ENCODE measurements at places on chromosomes 16 and 17.

- DNase-seq = no peak
Measured at GRCh38 chr16:3155972-3156371, 21.1 kb downstream of the ZNF213 start.

GRCh38 chr17:45951403-45951802 lies 47.6 kb upstream of the STH start:
- DNase-seq = no peak

DNA sequence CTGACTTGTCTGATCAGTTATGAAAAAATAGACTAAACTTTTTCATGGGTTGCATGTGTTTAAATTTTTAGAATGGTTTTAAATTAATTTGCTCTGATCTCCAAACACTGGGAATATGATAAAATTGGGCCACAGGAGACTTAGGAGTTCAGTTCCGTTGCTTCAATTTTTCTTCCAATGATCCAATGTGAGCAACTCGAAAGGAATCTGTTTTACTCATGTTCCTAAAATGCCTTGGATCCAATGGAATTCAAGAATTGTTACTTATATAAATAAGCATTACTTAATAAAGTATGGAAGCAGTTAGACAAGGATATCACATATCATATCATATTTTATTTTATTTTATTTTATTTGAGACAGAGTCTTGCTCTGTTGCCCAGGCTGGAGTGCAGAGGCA lies 56.0 kb upstream of the NACA2 start:
- peak; percentile 85 for DNase-seq

GRCh38 chr17:74404218-74404617 lies 27.7 kb upstream of the GPRC5C start:
- no peak for DNase-seq

DNA sequence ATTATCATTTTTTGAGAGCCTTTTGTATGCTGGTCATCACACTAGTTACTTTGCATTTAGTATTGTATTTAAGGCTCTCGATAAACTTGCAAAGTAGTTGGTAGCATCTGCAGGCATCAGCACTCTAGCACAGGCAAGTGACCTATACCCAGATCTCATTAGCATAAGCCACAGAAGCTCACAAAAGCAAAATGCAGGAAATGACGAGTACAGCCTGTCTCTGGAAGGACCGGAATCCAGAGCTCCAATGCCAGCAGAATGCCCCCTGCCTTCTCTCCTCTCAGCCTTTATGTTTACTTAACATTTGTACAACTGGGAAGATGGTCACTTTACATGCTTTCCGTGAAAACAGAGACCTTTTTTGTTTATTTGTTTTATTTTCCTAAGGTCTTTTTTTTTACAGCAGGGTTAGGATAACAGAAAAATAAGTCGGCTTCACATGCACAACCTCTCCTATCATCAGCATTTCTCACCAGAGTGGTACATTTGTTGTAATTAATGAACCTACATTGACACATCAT lies 45.4 kb upstream of the MYOCD start:
- DNase-seq = peak; percentile 66

- DNase-seq = no peak
Measured at GRCh38 chr17:34725725-34726124, 146.3 kb downstream of the TMEM132E start.

GRCh38 chr17:57422574-57423164 lies 166.3 kb downstream of the MSI2 start:
- DNase-seq = peak; percentile 48

- no peak for DNase-seq
Measured at GRCh38 chr17:11252146-11252545, 11.1 kb downstream of the SHISA6 start.

DNA sequence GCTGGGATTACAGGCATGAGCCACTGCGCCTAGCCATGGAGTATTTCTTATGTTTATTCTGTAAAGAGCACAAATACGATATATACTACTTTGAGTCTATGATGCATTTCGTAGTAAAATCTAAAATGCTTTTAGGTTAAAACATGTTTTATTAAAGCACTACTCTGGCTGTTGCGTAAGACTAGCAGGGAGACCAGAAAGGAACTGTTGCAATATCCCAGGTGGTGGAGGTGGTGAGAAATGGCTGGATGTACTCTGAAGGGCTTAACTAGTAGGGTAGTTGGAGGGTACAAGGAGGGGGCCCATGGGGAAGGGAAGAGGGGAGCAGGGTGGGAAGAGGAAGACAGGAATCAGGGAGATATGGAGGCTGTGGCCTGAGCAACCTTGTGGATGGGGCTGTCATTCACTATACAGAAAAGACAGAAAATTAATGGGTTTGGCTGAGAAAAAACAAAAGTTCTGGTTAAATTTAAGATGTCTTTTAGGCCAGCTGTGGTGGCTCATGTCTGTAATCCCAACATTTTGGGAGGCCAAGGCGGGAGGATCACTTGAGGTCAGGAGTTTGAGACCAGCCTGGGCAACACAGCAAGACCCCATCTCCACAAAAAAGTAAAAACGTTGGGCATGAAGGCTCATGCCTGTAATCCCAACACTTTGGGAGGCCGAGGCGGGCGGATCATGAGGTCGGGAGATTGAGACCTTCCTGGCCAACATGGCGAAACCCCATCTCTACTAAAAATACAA lies 35.8 kb downstream of the ST3GAL2 start:
- DNase-seq = peak; percentile 13

- no peak for DNase-seq
Measured at GRCh38 chr17:45920083-45920482, 25.7 kb downstream of the MAPT start.

All from fibroblast of skin of right biceps (primary cell).